NCI-H1105 treated with DMSO at 0.1 percent for 48 hours (cell line): ENCODE measurements at places on chromosomes 1 and 21.

- no peak for DNase-seq
Measured at GRCh38 chr1:203931953-203932352, 70.6 kb downstream of the SNRPE start.

- no peak for DNase-seq
Measured at GRCh38 chr1:145944532-145944931, 13.3 kb downstream of the LIX1L start.

DNA sequence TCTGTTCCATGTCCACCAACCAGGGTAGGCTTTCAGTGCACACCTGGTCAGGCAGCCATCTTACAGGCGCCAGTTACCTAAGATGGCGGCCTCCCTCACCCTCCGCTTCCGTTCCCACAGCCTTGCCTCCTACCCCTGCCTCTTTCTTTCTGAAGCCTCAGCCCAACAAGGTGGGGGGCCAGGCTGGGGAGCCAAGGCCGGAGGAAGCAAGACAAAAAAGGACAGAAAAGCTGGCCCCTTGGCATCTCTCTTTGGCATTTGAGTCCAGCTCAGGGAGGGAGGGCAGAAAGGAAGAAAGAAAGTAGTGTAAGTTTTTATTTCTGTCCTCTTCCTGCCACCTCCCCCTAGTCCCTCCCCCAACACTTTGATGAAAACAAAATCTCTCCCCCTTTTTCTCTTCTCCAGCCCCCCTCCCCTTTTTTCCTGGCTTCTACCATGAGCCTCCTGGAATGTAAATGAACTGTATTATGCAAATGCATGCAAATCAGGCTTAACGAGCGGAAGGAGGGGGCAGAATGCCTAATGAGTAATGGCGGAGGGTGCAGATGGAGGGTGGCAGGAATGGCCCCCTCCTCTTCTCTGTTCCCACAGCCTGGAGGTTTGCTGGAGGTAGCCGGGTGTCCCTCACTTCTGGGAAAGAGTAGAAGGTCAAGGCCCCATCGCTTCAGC, 43.8 kb downstream of the RHBG start:
- no peak for DNase-seq

- DNase-seq, result no peak
Measured at GRCh38 chr21:33892853-33893252, 22.8 kb downstream of the ATP5PO start.

GRCh38 chr21:45465105-45465504, 60.1 kb downstream of the COL18A1 start:
- no peak for DNase-seq
